Esophagus squamous epithelium (tissue), 5 donors: ENCODE measurements at places on chromosomes 6 and 20. TPM values are rescaled to one million over a fixed set of nuclear protein-coding genes. Genes with fewer than 3 reads are reported as not detected.

The XKR7 gene
- total RNA-seq, result not detected

The TBC1D7 gene
- 13.5 TPM for total RNA-seq

The HINT3 gene
- total RNA-seq, result 21.2 TPM

The EYA2 gene
- 22.1 TPM for total RNA-seq

The RBM24 gene
- total RNA-seq, result 2.7 TPM

The TBXT gene
- total RNA-seq, result not detected

The ESR1 gene
- total RNA-seq, result 0.95 TPM
